ENCODE measurements at places on chromosomes 1 and 21.

DNA sequence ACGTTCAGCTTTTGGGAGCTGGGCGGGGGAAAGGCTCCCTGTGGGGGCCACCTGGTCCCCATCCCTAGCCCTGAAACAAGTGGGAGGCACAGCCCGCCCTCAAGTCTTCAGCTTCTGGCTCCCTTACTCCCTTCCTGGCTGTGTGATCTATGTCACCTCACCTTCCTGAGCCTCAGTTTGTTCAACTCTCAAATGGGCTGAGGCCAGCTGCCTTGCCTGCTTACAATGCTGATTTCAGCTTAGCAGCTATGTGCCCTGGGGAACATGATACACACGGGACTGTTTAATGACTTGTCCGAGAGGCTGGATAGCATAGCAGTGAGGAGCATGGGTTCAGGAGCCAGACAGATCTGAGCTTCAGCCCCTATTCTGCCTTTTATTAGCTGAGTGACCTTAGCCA, 19.3 kb downstream of the GRHL3 start:
- DNase-seq = no peak

DNA sequence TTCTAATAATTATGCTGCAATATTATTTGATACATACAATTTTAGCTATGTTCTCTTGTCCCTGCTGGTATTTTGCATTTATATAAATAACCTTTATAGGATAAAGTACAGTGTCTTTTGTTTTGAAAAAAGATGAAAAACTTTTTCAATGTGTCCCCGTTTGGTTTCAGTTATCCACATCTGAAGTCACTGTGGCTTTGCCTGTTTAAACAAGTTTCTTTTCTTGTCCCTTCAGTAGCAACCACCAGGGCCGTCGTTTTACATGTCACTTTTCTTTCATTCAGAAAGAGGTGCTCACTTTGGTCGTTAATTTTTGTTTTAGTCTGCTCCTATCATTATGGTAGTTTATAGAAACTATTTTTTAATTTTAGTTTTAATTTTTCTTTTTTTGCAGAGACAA, 41.4 kb downstream of the RABGAP1L start:
- no peak for DNase-seq

- no peak for DNase-seq
These were observed 51.7 kb downstream of the S1PR1 start for GRCh38 chr1:101288491-101288944.

DNA sequence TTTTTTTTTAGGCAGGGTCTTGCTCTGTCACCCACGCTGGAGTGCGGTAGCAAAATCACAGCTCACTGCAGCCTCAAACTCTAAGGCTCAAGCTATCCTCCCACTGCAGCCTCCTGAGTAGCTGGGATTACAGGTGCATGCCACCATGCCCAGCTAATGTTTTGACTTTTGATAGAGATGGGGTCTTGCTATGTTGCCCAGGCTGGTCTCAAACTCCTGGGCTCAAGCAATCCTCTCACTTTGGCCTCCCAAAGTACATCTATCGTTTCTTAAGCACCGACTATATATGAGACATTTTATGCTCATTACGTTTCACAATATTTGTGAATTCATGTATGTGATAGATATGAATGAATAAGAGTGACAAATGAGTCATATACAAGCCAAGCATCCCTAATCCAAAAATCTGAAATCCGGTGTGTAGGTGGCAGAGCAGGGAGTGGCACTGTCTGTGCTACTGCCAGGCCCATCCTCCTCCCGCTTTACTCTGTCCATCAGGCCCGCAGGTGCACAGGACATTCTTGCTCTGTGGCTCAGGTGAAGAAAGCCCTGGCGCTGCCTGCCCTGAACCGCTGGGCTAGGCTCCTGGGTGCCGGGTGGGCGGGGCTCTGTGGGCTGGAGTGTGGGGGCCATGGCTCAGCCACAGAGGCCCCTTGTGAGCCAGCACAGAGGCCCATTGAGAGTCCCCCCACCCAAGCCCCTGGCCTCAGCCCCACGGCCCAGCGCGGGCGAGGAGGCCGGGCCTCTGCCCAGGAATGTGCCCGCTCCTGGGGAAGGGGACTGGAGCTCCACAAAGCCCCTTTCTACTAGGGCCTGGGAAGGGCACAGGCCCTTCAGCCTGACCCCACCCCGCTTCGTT, 45.3 kb downstream of the HSPG2 start:
- no peak for DNase-seq

DNA sequence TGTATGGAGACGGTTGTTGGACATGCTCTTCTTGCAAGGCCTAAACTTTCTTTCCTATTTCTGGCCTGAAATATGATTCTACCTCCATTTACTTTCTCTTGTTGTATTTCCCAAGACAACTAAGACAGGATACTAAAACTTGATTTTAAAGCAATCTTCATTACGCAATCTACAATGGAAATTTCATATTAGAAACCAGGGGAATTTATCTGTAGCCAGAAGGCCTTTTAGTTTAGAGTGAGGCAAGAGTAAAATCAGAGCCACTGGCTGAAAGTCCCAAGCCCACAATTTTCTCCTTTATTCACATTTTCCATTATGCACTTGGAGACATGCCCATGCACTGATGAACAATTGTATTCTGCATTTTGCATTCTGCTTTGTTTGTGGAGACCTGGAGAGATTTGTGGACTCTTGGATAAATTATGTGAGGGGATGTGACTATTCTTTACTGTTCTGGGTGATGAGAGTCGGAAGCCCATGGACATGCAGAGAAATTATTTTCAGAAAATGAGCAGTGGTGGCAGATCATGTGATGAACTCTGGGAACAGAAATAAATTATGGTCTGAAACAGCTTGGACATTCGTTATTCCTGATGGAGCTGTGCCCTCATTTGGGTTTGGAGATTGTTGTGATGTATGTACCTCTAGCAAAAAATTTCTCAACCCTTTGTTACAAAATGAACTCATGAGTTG, 336.8 kb downstream of the SEC16B start:
- DNase-seq = no peak

GRCh38 chr1:153698020-153698922, 19.8 kb downstream of the NPR1 start:
- DNase-seq = no peak

DNA sequence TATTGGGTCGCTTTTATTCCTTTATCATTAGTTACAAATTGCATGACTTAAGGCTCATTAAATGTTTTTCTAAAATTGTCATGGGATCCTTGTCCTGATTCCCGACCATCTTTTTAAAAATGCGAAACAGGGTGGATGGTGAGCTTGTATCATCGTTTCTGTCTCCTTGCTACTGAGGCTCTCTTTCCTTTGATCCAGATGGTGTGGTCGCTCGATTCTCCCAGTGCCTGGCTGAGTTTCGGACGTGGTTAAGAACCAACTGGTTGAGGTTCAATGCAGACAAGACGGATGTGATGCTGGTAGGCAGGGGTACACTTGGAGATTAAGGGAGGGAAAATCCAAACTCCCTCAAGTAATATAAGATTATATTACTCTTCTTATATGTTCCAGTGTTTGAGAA, 1.2 kb downstream of the MIER1 start:
- no peak for DNase-seq

DNA sequence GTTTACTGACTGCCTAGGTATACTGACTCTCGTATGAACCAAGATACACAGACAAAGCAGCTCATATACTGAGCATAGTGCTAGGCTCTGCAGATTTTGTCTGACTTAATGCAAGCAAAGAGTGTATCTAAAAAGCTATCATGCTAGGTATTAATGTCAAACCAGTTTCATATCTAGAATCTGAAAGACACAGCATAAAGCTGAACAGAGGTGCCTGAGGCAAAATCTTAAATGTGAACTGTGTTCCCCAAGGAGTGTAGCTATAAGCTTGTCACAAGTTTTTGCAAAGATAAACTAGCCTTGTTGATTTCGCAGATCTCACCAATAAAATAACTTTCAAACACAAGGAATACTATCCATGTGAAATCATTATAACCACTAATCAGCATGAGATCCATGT, 18.1 kb downstream of the JAK1 start:
- DNase-seq = no peak

GRCh38 chr1:230940848-230941247, 37.8 kb downstream of the TTC13 start:
- DNase-seq = no peak

DNA sequence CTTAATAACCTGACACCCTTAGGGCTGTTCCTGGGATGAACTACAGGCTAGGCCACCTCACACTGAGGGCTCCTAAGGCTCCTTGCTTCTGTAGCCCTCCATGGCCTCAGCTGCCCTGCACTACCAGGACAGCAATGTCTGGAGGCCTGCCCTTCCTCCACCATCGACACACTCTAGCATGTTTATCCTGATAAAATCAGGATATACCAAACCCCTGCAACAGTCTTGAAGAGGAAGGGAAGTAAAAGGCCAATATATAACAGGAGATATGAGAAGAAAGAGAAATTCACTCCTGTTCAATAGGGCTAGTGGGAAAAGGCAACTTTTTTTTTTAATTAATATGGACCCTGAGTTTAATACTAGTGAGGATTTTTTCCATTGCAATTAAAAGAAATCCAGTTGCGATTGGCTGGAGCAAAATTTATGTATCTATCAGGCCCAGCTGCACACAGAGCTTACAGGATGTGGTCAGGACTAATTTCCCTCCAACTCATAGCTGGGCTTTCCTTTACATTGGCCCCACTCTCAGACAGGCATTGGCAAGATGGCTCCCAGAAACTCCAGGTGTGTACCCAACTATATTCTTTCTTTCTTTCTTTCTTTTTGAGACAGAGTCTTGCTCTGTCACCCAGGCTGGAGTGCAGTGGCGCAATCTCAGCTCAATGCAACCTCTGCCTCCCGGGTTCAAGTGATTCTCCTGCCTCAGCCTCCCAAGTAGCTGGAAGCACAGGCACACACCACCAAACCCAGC, 13.5 kb upstream of the ATP2B4 start:
- no peak for DNase-seq

- DNase-seq = no peak
These were observed 27.2 kb downstream of the NUAK2 start for GRCh38 chr1:205294175-205294917.

- no peak for DNase-seq
These were observed 639 bp upstream of the DNAJB4 start for GRCh38 chr1:78003882-78004718.

GRCh38 chr1:56123421-56123820, 455.9 kb downstream of the PLPP3 start:
- DNase-seq = no peak

- no peak for DNase-seq
These were observed 32.1 kb upstream of the ST6GALNAC5 start for GRCh38 chr1:76835203-76835602.

DNA sequence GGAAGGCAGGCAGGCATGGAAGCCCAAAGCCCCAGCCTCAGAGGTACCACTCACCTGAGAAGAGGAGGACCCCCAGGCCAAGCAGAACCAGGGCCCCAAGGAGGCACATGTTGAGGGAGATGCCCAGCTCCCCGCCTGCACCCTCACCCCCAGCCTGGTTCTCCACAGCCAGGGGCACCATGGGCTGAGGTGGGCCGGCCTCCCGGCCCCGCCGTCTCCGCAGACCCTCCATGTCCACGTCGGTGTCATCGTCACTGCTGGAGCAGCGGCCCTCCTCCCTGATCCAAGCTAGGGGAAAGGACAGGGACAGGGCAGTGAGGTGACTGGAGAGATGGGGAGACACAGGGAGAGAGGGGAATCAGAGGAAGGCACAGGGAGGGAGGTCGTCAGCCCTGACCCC, 7.8 kb downstream of the PBXIP1 start:
- DNase-seq = no peak

DNA sequence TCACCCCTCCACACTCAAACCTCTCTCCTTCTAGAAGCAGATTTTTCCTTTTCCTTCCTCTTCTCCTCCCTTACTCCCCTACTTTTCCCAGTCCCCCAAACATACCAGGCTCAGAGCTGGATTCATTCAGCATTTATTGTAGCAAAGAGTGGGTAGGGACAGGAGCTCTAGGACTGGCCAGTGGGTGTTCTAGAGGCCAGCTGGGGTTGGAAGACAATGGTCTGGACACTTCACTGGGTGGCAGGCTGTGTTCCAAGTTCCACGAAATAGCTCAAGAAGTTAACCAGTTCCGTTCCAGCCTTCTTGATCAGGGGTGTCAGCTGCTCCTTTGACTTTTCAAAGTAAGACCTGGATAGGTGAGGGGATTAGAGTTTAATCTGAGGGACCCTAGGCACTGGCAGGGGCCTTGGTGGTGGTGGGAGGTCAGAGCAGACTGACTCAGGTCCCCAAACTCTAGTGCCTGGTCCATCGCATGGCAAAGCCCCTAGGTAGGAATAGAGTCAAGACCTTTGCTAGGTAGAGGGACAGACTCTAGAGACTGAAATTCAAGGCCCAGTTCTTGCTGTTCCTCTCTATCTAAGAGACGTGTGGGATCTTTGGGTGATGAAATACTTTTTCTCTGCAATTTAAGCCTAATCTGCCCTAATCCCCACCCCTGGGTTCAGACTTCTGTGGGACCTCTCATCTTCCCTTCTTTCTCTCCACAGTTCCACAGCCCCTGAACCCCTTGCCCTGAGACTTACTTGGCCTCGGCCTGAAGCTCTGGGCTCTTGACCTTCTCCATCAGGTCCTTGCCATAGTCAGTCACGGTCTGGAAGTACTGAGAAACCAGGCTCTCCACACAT, 1.0 kb downstream of the APOA2 start:
- DNase-seq = no peak

DNA sequence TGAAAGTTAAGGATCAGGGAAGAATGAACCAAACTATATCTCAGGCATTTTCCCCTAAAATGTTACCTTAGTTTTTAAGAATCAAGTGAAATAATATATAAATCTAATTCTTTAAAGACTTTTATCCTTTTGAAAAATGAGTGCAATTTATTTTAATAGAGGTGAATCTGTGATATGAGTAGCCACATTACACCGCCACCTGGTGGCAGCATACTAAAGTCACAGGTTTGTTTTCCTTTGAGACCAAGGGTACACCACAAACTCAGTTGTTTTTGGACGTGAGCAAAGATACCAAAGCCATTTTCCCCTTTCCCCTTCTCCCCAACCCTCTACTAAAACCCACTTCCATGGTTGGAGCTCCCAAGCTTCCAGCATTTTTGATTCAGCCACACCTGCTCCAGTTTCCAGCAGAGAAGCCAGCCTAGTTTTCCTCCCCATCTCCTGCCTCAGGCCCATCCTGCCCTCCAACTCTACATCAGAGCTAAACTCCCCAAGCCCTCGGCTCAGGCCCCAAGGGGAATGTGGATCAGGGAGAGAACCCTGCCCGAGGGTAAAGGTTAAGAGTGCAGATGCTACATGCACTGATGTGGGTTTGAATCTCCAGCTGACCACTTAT, 22.9 kb upstream of the LDLRAP1 start:
- peak; percentile 38 for DNase-seq

All from pancreas (tissue), 10 donors.